ENCODE measurements at places on chromosomes 5 and 9. TPM values are rescaled to one million over a fixed set of nuclear protein-coding genes. Genes with fewer than 3 reads are reported as not detected.

Gene NR2F1
- total RNA-seq: 0.68 TPM

DNA sequence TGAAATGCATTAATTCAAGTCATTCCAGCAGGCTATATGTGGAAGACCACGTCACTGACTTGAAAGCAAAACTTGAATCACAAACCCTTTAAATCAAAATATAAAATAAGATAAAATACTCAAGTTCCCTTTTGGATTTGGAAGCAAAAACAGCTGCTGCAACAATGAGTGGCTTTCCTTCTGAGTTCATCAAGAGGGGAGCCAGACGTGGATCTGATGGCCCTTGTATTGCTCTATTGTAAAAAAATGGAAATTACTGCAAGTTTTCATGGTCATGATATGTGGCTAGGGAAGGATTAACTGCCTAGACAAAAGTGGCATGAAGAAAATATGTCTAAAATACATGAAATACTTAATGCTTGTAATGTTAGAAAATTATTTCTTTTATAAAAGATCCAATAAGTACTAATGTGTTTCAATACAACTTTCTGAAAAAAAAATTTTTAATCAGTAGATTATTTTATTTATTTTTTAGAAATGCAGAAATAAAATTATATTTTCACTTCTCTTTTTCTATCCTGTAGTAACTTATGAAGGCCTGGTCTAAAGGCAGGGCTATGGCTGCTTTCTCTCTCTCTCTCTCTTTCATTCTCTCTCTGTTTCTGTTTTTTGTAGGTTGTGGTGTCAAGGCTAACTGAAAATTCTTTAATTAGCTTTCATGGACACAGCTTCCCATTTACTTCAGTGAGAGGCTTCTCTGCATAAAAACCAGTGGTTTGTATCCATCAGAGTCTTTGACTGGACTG lies 24.0 kb downstream of the LIX1 start:
- DNase-seq: no peak
- no peaks in the 10 kb centered on the region for H3K4me1 ChIP-seq
- no peaks in the 10 kb centered on the region for H3K27me3 ChIP-seq
- H3K27ac ChIP-seq: no peak overlapping the region

DNA sequence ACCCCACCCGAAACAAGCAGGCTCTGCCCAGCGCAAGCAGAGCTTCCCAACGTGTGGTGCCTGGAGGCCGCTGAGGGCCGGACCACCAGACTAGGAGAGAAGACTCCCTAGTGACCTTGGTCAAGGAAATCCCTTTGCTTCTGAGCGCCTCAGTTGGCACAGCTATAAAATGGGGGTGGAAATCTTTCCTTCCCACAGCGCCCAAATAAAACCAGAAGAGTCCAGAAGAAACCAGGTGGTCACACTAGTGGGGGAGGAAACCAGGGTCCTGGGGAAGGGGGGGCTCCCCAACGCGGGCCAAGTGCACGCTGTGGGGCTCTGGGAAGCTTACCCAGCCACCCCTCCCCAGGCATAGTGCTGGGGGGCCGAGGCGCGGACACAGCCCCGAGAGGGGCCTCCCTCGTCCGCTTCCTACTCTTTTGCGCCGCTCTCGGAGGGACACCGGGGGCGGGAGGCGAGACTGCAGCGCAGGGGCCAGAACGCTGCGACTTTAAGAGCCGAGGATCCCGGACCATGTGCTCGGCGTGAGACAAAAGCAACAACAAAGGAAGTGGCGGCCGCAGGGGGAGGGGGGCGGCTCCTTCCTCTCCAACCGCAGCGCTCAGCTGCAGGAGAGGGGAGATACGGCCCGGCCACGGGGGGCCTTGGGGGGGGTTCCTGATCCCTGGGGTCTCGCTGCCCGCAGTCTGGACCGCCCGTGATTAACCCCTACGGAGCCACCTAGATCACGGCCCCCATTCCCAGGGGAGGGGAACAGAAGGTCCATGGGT lies 885 bp downstream of the RNF44 start:
- H3K27me3 ChIP-seq: no peaks in the 10 kb centered on the region
- H3K27ac ChIP-seq: peak overlapping the region; percentile 97
- H3K4me3 ChIP-seq: peak overlapping the region; percentile 79
- peaks cover 58% of the 10 kb centered on the region for H3K4me1 ChIP-seq

- no peaks in the 10 kb centered on the region for H3K4me1 ChIP-seq
- no peaks in the 10 kb centered on the region for H3K27me3 ChIP-seq
- no peak overlapping the region for H3K4me3 ChIP-seq
- H3K36me3 ChIP-seq: no peaks in the 10 kb centered on the region
- no peak overlapping the region for H3K27ac ChIP-seq
- no peak for DNase-seq
Measured at GRCh38 chr5:110087829-110088228, 398.1 kb downstream of the MAN2A1 start.

Gene TAF1L
- total RNA-seq: not detected

- H3K27me3 ChIP-seq: no peaks in the 10 kb centered on the region
- no peaks in the 10 kb centered on the region for H3K36me3 ChIP-seq
- H3K4me1 ChIP-seq: peaks cover 65% of the 10 kb centered on the region
- no peak overlapping the region for H3K27ac ChIP-seq
- H3K4me3 ChIP-seq: no peak overlapping the region
Measured at GRCh38 chr9:93617273-93617672, 40.9 kb downstream of the PHF2 start.

- peaks cover 5% of the 10 kb centered on the region for H3K4me1 ChIP-seq
- H3K36me3 ChIP-seq: no peaks in the 10 kb centered on the region
- no peak for DNase-seq
Measured at GRCh38 chr9:125439434-125440272, 178.0 kb downstream of the GAPVD1 start.
